Anterior cingulate cortex (tissue), 58 donors: ENCODE measurements at places on chromosomes 12 and 14.

GRCh38 chr12:50024805-50025186 is 498 bp downstream of the RACGAP1 start:
- DNase-seq: no peak

GRCh38 chr12:131121705-131122405 is 168.1 kb downstream of the ADGRD1 start:
- no peak for DNase-seq

DNA sequence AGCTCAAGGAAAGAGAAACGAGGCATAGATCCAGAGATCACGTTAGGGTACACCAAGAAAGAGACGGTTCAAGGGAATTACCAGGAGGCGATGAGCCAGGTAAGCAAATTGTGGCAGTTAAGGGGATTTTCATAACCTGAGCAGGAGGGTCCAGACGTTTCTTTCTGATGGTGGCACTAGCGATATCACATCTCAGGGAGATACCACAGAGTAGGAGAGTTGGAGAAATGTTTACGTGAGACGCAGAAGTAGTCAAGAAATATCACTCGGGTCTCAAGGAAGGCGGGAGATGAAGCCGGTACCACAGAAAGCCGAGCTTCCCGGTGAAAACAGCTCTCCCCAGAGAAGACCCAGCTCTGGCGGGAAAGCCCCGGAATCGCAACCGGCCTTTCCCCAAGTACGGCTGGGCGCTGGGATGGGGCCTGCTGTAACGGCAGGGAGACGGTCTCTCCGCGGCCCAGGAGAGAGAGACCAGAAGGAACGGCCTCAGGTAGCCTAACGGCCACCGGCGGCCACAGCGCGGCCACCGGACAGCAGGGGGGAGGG is 485 bp downstream of the SENP1 start:
- no peak for DNase-seq

DNA sequence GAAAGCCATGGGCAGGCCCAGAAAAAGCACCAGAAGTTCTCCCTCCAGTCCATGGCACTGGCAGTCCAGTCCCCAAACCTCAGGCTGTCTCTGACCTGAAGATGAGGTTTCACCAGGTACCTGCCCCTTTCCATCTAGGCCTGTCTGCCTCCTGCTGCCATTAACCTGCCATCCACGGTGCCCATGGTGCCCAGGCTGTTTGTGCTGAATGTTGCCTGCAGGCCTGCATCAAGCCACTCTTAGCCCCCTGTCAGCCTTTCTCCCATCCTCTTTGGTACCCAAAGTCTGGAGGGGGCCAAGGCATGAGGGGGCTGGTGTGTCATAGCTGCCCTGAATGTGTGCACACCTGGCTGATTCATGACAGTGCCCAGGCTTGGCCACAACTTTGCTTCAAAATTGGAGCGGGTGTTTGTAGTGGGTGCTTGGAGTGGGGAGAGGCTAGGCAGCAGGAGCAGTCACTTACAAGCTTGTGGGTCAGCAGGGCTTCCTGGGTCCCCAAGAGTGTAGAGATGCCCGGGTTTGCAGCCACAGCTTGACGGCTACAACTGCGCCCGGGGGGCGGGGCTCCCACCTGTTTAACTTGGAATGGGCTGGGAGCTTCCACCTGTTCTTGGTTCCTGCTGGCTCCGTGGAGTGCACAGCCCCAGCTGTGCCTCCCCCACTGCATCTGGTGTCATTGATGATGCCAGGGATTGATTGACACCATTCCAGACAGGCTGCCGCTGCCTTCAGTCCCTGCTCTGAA is 88.5 kb downstream of the GPHN start:
- no peak for DNase-seq

DNA sequence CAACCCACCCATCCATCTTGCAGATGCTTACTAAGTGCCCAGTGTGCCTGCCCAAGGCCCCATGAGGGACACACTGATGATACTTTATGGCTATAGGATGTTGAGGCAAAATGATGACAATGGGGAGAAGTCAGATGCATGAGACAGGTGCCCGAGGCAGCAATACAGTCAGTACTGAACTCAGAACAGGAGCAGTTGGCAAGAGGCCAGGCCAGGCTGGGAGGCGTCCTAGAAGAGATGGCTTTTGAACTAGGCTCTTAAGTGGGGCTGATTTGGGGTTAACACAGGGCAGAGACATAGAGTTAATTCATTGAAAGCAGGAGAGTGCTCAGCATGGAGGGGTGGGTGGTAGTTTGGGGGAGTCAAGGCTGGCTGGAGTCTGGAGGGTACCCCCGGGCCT is 15.6 kb downstream of the PLBD2 start:
- DNase-seq: no peak

DNA sequence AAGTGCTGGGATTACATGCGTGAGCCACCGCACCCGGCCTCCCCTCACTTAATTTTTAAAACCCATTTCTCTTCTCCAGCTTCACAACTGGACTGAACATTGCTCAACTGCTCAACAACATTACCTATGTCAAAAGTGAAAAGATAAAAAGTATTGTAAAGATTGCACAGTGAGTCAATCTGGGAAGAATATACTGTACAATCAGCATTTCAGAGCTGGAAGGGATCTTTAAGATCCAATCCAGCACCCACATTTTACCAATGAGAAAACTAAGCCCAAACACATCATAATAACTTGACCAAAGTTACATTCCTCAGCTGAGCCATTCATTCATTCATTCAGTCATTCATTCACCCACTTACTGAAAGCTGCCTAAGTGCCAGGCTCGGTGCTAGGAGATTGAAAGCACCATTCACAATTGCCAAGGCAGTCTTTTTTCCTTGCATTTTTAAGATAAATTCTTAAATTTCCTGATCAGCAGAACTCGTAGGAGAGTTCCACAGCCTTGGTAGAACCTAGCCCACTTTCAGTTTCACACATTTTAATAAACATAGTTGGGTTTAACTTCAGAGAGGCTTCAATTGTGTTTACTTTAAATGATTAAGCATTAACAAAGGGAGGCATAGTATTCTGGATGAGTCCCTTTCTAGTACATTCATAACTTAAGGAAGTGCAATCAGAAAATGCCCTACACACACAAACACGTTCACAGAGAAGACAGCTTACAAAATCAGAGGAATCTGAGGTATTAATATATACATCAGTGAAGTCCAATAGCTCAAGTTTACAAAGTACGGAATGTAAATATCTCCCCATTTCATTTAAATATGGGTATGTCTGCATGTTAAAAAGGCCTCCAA is 3.0 kb downstream of the GALNT4 start:
- no peak for DNase-seq

- no peak for DNase-seq
These were observed 13.4 kb downstream of the ZFHX2 start for GRCh38 chr14:23538050-23538718.

DNA sequence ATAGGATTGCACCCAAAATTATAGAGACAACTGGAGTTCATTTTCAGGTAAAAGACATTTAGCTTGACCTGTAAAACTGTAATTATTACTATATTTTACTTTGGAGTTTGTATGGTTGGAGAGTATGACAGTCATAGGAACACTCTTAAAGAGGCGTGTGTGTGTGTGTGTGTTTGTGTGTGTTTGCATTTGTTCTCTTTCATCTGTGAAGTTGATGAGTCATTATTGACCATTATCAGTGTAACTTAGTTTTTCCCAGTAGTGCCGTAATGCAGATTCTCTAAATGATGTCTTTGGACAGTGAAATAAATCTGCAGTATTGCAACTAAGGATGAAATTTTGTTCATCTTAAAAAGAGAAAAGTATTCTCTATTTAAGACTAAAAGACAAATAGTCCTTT is 13.0 kb downstream of the WASHC4 start:
- DNase-seq: no peak

DNA sequence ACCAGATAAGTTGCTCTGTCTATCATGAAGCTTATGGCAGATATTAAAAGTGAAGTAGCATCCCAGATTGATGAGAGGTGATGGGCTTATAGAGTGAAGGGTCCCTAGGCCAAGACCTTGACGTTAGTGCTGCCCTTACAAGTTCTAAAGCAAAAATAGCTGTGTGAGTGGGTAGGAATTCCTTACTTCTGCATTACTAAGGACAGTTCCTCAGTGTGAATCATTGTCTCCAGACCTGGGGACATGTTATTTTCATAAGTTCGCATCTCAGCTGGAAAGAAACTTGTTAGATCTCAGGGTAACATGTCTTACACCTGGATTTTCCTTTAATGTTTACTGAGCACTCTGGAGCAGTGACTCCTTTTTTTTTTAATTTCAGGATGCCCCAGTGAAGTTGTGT is 28.7 kb downstream of the MAPKAPK5 start:
- DNase-seq: no peak

- no peak for DNase-seq
These were observed 28.0 kb downstream of the CEP290 start for GRCh38 chr12:88113871-88114270.

DNA sequence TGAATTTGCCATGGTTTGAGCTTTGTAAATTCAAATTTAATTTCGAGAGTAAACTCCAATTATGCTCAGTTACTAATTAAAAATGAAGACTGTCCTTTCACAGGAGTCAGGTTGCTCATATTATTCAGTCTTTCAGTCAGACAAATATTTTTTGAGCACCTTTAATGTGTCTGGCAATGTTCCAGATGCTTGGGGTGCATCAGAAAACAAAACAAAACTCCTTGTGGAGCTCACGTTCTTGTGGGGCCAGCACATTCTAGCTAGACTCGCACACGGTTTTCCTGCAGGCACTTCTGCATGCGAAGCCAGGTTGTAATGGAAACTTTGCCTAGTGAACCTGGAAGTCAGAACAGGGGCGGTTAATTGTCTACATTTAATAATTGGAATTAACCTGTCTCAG is 64.0 kb upstream of the ATF1 start:
- DNase-seq: no peak

DNA sequence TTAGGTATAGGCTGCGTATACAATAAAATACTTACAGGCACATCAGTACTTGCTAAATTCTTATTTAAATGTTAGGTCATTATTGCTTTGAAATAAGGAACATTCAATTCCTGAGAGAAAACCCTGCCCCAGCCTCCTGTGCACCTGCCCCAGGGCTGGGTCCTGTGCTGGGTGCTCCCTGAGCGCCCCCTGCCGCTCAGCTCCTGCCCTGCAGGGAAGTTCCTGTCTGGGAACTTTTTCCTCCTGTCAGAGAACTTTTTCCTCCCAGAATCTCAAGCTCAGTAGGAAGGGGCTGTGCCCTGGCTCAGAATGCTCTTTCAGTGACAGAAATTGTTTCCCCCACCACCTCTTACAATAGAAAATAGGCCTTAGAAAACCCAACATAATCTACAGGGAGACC is 751.1 kb downstream of the TMEM121 start:
- no peak for DNase-seq

DNA sequence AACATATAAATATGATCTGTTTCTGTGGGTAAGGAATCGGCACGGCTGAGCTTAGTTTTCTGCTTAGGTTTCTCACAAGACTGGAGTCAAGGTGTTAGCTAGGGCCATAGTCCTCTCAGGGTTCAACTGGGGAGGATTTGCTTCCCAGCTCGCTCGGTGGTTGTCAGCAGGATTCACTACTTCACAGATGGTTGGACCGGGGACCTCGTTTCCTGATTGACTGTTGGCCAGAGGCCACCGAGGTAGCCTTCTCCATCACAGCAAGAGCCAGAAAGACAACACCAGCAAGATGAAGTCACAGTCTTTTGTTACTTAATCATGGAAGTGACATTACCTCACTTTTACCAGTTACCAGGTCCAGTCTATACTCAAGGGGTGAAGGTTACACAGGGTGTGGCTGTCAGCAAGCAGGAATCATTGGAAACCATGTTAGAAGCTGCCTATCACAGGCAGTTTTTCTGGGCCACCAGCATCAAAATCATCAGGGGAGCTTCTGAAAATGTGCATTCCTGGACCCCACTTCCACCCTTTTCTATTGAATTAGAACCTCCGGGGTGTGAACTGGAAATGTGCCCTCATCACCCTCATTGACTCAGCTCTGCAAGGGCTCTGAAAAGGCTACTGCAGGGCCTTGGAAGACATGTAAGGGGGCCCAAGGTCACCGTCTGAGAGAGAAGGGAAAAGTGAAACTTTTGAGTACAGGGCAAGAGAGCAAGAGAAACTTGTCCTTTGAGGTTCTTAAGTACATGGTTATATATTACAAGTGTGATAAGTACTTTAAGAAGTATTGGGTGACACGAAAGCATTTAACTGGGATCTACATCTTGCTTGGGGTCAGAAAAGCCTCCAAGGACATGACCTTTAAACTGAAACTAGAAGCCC is 10.9 kb downstream of the COPS7A start:
- DNase-seq: no peak

GRCh38 chr12:70853326-70853725 is 67.2 kb downstream of the PTPRR start:
- no peak for DNase-seq

DNA sequence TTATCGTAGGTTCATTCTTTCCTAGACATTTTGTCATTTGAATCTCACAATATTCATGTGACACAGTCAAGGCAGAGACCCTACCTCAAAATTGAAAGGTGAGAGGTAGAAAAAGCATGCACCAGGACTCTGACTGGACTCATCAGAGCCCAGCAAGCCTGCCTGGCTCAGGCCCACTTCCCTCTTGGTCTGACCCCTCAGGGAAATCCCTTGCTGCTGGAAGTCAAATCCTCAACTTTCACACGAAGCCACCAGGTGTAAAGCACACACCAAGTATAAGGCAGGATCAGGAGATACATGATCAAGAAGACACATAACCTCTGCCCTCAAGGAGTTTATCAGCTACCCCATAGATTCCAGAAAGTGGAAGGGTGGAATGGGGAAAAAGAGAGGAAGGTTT is 18.8 kb downstream of the NIN start:
- no peak for DNase-seq

- no peak for DNase-seq
These were observed 32.3 kb upstream of the PTCSC3 start for GRCh38 chr14:36208690-36209278.

- DNase-seq: no peak
These were observed 53.9 kb downstream of the EMP1 start for GRCh38 chr12:13250416-13250815.

DNA sequence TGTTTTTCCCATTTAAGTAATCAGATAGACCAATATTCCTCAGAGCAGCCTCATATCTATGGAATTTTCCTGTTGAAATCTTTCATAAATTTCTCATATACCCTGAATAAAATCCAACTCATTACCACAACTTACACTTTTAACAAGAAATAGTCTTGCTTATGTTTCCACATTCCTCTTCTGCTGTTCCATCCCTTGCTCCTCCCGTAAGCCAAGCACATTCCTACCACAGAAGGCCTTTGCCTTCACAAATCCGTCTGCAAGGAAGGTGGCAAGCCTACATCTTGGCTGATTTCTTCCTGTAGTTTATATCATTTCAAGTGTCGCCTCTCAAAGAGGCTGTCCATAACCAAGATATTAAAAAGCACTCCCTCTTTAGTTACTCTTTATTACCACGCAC is 127.7 kb downstream of the C12orf50 start:
- DNase-seq: no peak

DNA sequence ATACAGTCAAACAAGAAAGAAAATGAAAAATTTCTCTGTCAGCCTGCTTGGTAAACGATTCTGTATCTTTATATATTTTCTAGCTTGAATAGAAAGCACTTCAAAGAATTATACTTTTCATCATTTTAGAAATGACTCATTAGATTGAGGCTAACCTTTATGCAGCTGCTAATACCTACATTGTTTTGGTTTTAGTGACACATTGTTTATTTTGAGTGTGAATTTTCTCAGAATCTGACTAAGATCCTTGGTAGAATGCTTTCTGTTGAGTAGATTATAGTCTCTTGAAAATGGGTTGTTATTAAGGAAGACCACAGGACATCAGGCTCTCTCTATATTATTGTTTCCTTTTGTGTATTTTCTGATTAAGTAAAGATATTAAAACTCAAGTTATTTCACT is at the start of gene PMCH:
Gene PMCH, minus strand, starts transcription at position 45 of the 400 bp plus-strand sequence. CDS start 63 bp downstream, outside the sequence.
- DNase-seq: no peak
